ENCODE measurements at places on chromosomes 3 and 15. TPM values are rescaled to one million over a fixed set of nuclear protein-coding genes. Genes with fewer than 3 reads are reported as not detected.

MORF4L1 gene
- total RNA-seq = 339 TPM

ZCWPW2 gene
- 2.2 TPM for total RNA-seq

ANKUB1 gene
- total RNA-seq = not detected

TM4SF4 gene
- 0.57 TPM for total RNA-seq

SAMMSON gene
- total RNA-seq = 0.28 TPM

CAMK2N2 gene
- not detected for total RNA-seq

COL8A1 gene
- total RNA-seq = 105 TPM

NR1I2 gene
- total RNA-seq = 0.19 TPM

CCR3 gene
- not detected for total RNA-seq

RPUSD3 gene
- total RNA-seq = 20.0 TPM

IGF2BP2 gene
- 4.2 TPM for total RNA-seq

NANOGP8 gene
- total RNA-seq = not detected

DNAJB11 gene
- 37.0 TPM for total RNA-seq

HDDC3 gene
- total RNA-seq = 5.9 TPM

GPX1 gene
- total RNA-seq = 242 TPM

CHRD gene
- total RNA-seq = 32.6 TPM

ZNF80 gene
- not detected for total RNA-seq

TP63 gene
- 0.46 TPM for total RNA-seq

CP gene
- total RNA-seq = 13.7 TPM

ZNF621 gene
- 23.8 TPM for total RNA-seq

DGKG gene
- total RNA-seq = 18.2 TPM

DAZL gene
- total RNA-seq = not detected

HHLA2 gene
- total RNA-seq = not detected

SNX33 gene
- total RNA-seq = 30.9 TPM

SCG5 gene
- 5.6 TPM for total RNA-seq

ZMYND10 gene
- total RNA-seq = 0.24 TPM

ACSBG1 gene
- total RNA-seq = not detected

PRTG gene
- total RNA-seq = 1.0 TPM

C3orf80 gene
- 1.5 TPM for total RNA-seq

EIF4E3 gene
- total RNA-seq = 44.2 TPM

MITF gene
- total RNA-seq = 61.4 TPM

RFC4 gene
- 10.9 TPM for total RNA-seq

CAV3 gene
- not detected for total RNA-seq

NOX5 gene
- total RNA-seq = 0.09 TPM

POPDC2 gene
- 8.5 TPM for total RNA-seq

SLC28A2 gene
- not detected for total RNA-seq

RTP3 gene
- not detected for total RNA-seq

MESP1 gene
- 0.52 TPM for total RNA-seq

SLC22A14 gene
- total RNA-seq = not detected

SCAANT1 gene
- total RNA-seq = not detected

TMC3 gene
- total RNA-seq = not detected

TCTA gene
- total RNA-seq = 33.6 TPM

TPRG1 gene
- total RNA-seq = 14.2 TPM

CPNE9 gene
- total RNA-seq = not detected

CCR5 gene
- total RNA-seq = 2.1 TPM

GASK1A gene
- 35.0 TPM for total RNA-seq

All from posterior vena cava (tissue), 2 donors.